ENCODE measurements at places on chromosomes 5 and 9.

- no peak for DNase-seq
Observed at GRCh38 chr5:88515881-88516819, 247.5 kb upstream of the TMEM161B start.

DNA sequence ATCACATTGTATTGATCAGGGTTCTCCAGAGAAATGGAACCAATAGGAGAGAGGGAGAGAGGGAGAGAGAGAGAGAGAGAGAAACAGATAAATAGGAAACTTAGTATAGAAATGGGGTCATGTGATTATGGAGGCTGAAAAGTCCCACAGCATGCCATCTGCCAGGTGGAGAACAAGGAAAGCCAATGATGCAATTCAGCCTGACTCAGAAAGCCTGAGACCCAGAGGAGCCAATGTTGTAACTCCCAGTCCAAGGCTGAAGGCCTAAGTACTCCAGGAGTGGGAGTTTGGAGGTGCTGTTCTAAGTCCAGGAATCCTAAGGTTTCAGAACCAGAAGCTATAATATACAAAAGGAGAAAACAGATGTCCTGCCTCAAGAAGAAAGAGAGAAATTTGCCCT lies 48.4 kb upstream of the ISOC1 start:
- no peak for DNase-seq

- no peak for DNase-seq
Observed at GRCh38 chr9:34456746-34457145, 1.6 kb downstream of the FAM219A start.

DNA sequence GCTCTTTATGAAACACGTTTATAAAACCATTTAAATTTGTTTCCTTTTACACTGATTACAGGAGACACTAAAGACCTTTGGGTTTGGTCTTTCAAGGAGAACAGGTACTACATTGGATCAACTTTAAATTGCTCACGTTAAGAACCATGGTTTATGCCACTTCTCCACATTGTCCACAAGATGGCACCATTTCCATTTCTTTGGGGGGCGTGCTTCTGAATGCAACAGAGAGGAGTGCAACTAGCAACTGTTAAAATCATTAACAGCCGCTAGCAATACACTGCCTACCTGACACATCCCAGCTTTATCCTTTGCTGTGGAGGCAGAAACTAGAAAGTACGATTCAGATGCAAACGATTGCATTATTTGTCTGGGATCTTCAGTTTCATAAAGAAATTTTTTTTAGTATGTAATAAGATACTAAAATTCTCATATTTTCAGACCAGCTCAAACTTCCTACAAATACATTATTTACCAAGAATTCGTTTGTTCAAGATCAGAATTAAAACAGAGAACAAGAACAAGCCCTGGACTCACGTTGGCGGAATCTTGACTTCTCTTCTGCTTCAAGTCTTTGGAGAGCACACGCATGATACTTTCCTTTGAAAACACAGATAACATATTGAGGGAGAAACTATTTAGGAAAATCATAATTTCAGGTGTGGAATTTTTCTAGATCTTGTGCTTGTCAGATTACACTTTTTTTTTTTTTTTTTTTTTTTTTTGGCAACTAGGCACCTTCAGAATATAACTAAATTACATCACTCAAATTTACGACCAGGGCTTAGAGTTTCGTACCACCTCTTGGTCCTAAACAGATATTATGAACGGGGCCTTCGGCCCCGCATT lies 702 bp downstream of the CDC20B start:
- peak; percentile 78 for DNase-seq

DNA sequence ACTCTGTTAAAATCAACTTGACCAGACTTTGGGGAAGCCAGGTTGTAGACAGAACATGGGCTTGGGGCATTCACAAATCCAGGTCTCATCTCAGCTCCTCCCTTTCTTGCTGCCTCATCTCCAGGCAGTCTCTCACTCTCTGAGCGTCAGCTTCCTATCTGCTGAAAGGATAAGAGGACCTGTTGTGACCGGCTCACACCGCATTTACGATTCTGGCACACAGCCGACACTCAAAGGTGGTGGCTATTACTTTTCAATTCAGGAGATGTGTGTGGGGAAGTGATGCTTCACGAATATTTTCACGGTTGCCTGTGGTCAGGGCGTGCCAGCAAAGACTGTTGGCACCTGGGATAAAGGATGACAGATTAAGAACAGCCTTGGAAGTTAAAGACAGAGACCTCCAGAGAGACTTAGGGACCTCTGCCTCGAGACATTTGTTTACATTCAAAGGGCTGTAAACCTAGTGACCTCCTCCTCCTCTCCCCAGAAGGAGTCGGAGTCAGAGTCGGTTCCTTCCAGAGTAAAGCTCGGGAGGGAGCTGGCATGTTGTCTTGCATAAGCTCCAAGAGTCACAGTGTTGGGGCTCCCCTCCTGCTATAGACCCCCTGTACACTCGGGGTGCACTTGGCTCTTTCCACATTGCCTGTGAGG lies 83.2 kb downstream of the AK8 start:
- DNase-seq: no peak

- DNase-seq: no peak
Observed at GRCh38 chr9:112640311-112640710, 77.6 kb downstream of the INIP start.

DNA sequence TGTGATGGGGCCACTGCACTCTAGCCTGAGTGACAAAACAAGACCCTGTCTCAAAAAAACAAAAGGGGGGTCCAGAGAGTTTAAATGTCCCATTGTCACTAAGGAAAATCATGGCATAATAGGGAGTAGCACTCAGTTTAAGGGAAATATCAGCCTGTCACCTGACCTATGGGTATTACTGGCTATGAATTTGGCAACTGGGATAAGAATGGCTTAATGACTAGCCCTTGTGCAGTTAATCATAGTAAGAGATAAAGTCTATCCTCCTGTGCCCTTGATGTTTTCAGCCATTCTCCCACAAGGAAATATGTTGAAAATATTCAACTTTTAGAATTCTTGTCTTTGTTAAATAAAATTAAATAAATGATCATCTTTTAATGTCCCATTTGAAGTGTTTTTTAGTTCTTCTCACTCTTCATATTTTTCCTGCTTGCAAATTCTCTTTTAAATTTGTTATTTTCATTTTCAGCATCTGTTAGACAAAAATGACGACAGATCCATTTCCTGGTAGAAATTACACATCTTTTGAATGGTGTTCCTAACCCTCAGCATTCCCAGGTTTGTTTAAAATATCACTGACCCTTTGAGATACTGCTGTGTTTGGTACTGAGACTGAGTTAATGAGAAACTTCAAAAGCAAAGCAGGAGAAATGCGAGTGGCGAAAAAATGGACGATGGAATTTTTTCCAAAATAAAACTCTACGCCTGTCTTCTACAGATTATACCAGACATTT lies 191.4 kb downstream of the ARHGAP26 start:
- no peak for DNase-seq
